ENCODE measurements at places on chromosomes 2 and 18.

DNA sequence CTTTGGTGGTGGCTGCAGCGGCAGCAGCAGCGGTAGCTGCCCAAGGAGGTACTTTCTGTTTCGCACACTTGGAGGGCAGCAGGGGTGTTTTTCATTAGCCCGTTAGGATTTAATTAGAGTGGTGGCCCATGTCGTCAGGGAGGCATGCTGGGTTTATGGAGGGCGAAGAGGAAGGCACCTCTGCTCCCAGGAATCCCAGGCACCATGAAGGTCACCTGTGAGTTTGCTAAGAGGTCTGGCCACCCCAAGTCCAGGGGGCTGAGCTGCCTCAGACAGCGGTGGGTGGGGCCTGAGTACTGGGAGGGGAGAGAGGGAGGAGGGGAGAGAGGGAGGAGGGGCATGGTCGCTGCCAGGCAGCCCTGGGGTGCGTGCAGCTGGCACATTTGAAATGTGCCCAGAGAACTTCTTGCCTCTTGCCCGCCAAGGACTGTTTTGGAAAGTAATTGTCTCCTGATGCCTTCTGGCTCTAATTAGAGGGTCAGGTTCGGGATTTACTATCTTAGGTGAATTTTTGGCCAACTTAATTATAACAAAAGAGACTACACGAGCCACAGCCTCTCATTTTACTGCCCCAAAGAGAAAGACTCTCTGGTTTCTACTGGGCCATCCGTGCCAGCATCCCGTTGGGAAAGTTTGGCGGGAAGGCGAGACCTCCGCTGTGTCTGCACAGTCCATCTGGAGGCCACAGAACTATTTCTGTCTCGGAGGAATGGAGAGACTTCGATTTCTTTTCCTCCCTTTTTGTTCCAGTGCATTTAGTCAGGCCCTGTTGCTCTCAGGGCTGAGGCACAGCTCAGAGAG lies 62.0 kb downstream of the GLI2 start:
- DNase-seq, result no peak

DNA sequence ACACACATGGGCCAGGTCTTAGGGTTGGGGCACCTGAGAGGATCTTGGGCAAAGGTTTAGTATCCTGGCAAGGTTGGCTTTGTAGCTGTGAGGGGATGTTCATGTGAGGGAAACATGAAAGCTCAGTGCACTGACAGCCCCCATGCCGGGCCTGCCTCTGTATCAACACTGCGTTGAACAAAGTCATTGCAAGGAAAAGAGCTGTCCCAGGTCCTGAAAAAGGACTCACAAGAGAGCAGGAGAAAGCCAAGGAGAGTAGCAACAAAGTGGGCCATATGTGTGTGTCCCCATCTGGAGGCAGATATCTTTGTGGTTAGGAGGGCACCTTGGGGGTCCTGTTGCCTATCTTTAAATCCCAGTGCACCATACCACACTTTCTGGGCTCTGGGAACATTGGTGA lies 237.8 kb upstream of the THSD7B start:
- DNase-seq, result peak; percentile 10

DNA sequence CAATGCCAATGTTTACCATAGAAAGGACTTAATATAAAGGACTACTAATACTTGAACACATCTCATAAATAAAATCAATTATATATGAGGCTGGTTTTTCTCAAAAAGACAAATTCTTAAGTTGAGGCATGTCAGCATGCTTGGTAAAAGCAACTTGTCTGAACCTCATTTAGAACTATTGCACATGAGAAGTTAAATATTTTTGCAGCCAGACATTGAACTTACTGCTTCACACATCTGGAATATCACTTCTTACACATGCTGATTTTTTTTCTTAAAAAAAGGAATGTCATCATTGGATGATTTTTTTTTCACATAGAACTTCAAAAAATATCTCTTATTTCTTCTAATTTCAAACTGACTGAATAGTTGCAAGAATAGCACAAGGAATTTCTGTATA lies 609.0 kb downstream of the EPHA4 start:
- DNase-seq, result no peak

DNA sequence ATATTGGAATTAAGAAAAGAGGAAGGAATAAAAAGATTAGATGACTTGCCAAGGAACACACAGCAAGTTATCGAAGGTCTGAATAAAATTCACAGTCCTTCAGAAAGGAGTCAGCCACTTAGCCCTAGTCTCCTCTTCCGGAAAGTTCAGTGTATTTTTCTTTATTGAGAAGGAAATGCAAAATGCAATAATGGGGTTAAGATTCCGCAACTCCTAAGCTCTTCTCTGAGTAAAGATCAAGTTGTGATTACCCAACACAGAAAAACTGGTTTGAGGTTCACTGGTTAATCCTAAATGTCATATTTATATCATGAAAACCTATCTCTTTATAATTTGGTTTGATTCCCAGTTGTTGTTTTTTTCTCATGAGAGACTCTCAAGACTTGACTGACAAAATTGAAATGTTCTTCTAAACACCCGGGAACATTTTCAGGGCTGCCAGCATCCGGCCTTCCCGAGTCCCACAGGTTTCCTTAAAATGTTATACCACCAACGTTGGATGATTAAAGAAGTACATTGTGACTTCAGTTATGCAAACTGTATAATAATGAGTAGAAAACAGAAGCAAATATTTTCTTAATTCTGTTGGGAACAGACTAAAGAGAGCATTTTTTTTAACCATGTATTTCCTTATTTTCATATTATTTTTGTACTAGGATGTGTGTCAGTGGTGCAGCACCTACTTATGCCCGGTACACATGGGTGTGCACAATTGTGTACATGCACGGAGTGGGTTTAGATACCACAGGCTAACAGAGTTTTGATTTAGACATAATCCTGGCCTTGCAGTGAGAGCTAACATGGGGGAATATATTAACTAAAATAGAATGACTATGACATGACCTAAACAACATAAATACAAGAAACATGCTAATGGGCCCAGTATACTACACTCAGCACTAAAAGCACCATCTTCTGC lies 100.2 kb downstream of the STK39 start:
- no peak for DNase-seq

- no peak for DNase-seq
Measured at GRCh38 chr18:78363556-78364387, 615.8 kb upstream of the SALL3 start.

- no peak for DNase-seq
Measured at GRCh38 chr18:24585996-24586566, 125.6 kb downstream of the HRH4 start.

- DNase-seq, result no peak
Measured at GRCh38 chr18:48364146-48364545, 45.0 kb downstream of the ZBTB7C start.

- no peak for DNase-seq
Measured at GRCh38 chr2:28681606-28682005, 70.0 kb upstream of the PPP1CB start.

DNA sequence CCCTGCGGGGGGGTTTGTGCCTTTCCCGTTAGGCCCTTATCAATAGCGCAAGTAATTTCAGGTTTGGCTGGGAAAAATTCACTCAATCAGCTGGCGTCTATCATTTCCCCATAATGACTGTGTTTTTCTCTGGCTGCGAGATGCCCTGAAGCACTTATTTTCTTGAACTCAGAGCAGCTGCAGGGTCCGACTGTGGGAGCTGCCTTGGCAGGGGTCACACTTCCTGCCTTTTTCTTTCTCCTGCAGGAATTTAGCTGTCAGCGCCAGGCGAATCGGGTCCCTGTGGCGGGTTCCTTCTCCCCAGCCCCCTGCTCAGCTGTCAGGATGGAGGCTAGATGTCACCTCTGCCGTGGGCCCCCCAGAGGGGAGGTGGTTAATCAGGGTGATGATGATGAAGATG lies 81.3 kb upstream of the HPCAL1 start:
- no peak for DNase-seq

Data from right renal cortex interstitium (tissue), 3 donors.